ENCODE measurements at places on chromosomes 7 and 10.

DNA sequence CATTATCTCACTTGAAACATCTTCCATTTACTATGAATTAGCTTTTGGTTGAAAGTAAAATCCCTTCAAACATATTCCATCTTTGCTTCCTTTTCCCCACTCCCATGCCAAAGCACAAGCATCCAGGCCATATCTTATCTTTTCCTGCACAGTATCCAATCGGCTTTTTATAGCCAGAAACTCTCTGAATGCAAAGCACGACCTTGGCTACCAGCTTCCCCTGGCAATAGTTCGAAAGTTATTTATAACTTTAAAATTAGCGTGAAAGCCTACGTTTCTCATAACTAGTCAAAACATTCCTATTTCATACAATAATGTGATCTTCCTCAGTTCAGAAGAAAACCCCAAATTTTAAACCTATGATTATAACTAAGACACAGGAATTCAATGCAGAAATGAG, 440 bp downstream of the CTNNA3 start:
- DNase-seq: no peak

- no peak for DNase-seq
Measured at GRCh38 chr7:11054033-11054432, 80.4 kb downstream of the PHF14 start.

DNA sequence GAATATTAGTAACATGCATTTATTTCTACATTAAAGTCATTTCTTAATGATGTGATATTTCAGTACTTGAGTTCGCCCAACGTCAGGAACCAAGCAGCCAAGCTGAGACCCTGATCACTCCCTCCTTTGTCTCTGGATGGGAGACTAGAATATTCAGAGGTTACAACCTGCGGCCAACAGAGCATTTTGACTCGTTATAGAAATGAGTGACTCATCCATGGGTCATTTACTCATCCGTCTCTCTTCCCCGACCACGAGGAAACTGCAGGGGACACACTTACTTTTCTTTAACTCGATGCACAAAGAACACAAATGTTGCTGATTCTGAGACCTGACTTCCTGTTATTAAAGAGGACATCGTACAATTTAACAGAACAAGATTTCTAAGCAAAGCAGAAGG, 343.3 kb downstream of the FRMD4A start:
- no peak for DNase-seq

- no peak for DNase-seq
Measured at GRCh38 chr10:86218160-86218559, 148.4 kb downstream of the GRID1 start.

- DNase-seq: no peak
Measured at GRCh38 chr7:128194533-128195282, 46.4 kb upstream of the LEP start.

GRCh38 chr7:27105301-27106031, 3.0 kb upstream of the HOXA2 start:
- no peak for DNase-seq

- peak; percentile 45 for DNase-seq
Measured at GRCh38 chr10:137031-137430, 1.8 kb downstream of the ZMYND11 start.

GRCh38 chr7:91407942-91408341, 143.7 kb downstream of the FZD1 start:
- no peak for DNase-seq

GRCh38 chr10:521261-522250, 167.9 kb downstream of the DIP2C start:
- no peak for DNase-seq

DNA sequence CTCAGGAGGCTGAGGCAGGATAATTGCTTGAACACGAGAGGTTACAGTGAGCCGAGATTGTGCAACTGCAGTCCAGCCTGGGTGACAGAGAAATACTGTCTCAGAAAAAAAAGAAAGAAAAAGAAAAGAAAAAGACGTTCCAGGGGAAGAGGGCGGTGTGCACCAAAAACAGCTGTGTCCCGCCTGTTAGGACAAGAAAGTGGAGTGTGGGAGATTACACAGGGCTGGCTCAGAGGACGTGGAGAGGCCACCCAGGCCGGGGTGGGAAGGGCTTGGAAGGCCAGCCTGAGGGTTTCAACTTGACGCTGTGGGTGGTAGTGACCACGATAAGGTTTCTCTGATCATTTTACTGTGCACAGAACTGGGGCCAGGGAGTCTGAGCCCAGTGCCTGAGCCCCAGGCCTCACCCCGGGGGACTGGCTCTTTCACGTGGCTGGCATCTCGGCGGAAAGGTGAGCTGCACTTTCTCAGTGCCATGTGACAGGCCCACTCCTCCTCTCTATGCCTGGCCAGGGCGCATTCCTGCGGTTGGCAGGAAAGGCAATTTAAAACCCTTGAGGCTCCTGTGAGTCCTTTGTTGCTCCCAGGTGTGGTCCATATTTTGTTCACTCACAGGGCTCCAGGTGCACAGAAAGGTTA, 13.9 kb downstream of the RHBDD2 start:
- DNase-seq: no peak

- no peak for DNase-seq
Measured at GRCh38 chr10:72563327-72563932, 62.4 kb downstream of the MICU1 start.

GRCh38 chr10:43201545-43202131, 63.4 kb downstream of the CSGALNACT2 start:
- DNase-seq: peak; percentile 17

DNA sequence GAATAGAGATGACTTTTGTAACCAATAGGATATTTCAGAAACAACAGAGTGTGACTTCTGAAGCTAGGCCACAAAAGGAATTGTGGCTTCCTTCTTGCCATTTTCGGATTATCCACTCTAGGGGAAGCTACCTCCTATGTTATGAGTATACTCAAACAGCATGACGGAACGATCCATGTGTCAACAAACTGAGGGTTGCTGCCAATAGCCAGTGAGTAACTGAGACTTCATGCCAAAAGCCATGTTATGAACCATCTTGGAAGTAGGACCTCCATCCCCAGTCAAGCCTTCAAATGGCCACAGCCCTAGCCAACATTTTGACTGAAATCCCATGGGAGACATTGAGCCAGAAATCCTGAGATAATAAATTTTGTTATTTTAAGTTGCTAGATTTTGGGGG, 69.0 kb upstream of the IL6 start:
- no peak for DNase-seq

GRCh38 chr10:3361640-3362039, 189.1 kb upstream of the PITRM1 start:
- no peak for DNase-seq

- no peak for DNase-seq
Measured at GRCh38 chr10:119006451-119007210, 22.9 kb upstream of the NANOS1 start.

GRCh38 chr10:111161109-111161874, 84.5 kb downstream of the ADRA2A start:
- DNase-seq: no peak

DNA sequence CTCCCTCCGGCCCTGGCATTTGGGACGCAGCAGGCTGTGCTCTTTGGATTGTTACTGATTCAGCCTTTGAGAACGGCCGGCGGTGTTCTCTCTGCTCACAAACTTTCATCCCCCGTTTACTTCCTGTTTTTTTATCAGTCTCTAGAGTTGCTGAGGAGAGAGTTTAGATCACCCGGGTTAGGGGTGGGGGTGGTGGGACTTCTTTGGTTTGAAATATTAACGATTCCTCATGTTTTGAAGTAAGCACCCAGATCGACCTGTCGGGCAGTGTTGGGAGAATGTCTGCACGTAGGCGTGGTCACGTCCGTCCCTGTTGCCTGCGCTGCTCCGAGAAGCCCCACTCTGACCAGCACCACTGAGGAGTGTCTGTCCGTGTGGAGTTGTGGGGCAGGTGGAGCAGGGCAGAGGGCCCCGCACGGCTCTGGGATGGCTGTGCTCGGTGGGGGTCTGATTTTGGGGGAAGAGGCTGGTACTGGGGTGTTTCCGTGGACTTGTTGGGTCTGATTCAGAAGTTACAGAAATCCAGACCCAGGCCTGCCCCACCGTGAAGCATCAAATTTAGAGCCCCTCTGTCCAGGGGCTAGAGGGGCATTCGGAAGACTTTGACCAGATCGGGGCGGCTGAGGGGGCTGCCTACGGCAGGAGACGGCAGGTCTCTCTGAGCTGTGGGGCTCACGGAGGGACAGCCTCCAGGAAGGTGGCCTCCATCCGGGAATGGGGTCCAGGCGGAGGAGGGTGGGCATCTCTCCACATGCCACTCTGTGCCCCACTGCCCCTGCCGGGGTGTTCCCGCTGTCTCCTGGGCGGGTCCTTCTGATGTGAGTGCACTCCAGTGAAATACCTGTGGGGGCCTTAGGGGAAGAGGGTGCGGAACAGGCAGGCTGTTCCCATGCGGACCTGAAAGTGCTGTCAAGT, 7.4 kb downstream of the INPP5A start:
- peak; percentile 27 for DNase-seq

- no peak for DNase-seq
Measured at GRCh38 chr10:87866412-87866974, 3.1 kb downstream of the PTEN start.

- no peak for DNase-seq
Measured at GRCh38 chr10:113476673-113477072, 76.2 kb upstream of the HABP2 start.

DNA sequence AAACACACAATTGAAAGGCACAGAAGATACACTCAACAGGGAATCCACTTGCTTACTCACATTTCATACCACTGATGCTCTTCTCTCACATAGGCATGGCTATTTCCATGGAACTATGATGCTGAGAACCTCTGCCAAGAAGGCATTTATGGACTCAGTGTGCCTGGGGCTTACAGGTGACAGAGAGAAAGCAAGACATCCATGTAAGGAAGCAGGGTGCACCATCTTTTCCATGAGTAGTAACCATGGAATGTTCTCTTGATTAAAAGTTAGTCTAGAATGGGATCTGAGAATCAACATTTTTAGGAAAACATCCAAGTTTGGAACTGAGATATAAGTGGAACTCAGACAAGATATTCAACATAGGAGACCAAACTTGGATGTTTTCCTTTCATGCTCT, 52.5 kb upstream of the MACC1 start:
- no peak for DNase-seq

DNA sequence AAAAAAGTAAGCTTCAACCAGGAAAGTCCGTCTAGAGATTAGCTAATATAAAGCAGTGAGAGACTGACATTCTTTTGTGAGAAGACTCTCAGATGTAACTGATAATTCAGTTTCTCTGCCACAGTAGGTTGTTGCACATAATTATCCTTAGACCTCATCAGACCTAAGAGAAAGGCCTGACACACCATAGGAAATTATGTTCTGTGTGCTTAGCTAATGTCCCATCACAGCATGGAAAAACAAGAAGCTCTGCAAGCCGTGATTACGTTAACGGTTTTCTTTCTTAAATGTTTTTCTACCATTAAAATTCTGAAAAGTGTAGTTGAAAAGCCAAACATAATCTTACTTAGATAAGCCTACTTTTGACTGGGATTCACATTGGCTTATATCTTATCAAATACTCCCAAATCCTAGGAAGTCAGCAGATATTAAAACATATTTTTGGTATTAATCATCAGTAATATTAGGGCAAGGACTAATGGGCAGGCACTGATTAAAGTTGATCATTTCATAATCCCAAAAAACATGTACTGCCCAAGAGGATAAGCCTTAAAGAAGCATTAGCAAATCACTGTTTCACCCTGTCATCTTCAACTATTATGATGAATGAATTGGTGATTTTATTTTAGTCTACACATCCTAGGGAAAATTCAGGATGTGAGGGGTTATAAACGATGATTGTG, 5.2 kb downstream of the CSTF2T start:
- DNase-seq: no peak

GRCh38 chr10:59829024-59829423, 75.8 kb upstream of the MRLN start:
- no peak for DNase-seq

DNA sequence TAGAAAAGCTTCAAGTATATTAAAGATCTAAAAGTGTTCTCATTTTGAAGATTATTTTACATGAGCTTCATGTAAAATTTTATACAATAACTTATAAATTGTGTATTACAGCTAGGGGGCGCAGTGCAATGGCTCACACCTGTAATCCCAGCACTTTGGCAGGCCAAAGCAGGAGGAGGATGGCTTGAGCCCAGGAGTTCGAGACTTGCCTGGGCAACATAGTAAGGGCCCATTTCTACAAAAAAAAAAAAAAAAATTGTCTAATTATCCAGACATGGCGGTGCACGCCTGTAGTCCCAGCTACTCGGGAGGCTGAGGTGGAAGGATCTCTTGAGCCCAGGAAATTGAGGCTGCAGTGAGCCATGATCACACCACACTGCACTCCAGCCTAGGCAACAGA, 16.6 kb downstream of the ACBD5 start:
- DNase-seq: peak; percentile 38

DNA sequence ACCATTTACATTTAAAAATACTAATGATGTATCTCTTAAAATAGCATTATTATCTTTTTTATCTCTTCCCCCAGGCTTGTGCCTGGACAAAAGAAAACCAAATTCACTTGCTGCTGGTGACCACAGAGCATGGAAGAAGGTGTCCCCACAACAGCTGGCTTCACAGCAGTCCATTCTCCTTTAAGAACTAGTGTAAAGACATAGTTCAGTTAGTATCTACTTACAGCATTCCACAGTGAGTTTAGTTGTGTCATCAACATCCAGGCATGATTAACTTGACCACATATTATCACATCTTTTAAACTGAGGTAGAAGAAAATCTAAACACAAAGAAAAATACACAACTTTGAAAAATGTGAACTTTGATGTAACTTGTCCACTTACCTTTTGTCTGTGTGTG, 55.0 kb downstream of the LRRC17 start:
- no peak for DNase-seq

DNA sequence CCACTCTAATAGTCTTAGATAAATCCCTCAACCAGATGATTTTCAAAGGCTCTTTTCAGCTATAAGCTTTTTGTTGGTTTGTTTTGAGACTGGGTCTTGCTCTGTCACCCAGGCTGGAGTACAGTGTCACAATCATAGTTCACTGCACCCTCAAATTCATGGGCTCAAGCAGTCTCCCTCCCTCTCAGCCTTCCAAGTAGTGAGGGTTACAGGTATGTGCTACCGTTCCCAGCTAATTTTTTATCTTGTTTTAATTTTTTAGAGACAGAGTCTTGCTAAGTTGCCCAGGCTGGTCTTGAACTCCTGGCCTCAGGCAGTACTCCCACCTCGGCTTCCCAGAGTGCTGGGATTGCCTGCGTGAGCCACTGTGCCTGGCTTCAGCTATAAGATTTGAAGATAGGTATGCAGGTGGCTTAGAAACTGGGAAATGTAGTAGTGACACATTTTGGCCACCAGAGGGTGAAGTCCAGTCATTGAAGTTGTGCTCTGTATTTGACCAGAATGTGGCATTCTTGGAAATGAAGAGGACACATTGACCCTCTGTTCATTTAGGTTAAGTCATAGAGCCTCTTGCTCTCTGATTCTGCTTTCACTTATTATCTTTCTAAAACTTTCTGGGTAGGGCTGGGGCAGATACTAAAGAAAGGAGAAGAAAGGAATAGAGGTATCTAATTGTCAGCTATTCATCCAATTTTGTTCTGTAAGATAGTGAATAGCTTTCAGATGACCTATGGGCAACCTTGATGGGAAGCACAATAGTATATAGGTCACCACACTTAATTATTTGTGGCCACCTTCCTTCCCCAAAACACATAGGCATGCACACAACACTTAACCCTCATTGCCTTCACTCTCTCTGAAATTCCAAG, 36.0 kb downstream of the R3HCC1L start:
- DNase-seq: no peak

GRCh38 chr7:90701021-90701420, 104.9 kb downstream of the CDK14 start:
- no peak for DNase-seq

Measured in activated T-cell treated with anti-CD3 and anti-CD28 coated beads, Interleukin-2, amount 50 U/mL, for 1 hour (primary cell).